Hindlimb muscle (tissue), 1 donor: ENCODE measurements at places on chromosomes 13 and 19. TPM values are rescaled to one million over a fixed set of nuclear protein-coding genes. Genes with fewer than 3 reads are reported as not detected.
A peak's percentile ranks its signal among the peaks of the same experiment; 100 is the strongest.

- no peak for DNase-seq
Observed at GRCh38 chr13:30862707-30863106, 43.4 kb upstream of the MEDAG start.

ZIC2 gene
- polyA plus RNA-seq = not detected

NAXD gene
- 31.2 TPM for polyA plus RNA-seq

ZNF296 gene
- polyA plus RNA-seq = 1.0 TPM

DNA sequence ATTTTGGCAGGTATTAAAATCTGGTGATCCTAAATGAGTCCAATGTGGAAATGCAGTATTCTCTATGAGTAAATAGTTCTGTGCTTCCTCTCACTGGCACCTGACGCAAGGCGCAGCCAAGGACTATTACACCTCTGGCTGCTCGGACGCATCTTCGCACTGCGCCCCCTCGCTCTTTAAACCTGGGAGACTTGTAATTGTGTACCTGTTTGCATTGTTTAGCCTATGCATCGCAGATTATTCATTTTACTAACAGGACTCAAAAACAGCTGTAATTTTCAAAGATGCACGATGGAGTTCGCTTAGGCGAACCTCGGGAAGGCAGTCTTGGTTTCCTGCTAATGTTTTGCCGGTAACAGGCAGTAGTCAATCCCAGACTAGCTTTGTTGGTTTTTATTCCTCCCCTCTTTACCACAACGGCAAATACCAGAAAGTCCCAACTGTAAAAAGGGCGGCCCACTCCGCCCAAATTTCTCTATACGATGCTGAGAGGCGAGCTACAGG, 113.2 kb downstream of the KCNRG start:
- no peak for DNase-seq

DNA sequence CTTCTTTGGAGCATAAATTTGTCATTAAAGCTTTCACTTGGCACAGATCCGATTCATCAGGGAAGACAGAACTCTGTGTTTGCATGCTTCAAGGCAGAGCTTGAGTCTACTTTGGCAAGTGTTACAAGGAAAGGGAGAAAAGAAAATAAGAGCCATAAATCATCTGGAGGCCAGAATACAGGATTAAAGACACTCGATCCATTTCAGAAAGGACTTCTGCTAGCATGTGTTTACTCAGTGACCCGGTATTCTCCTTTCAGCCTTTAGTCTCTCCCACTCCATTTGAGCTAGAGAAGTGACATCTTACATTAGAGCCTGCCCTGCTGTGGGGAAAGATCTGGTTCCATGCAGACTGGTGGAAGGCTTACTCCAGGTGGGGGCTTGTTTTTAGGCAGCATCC, 306.4 kb downstream of the KLF5 start:
- no peak for DNase-seq

SPRY2 gene
- polyA plus RNA-seq = 72.4 TPM

IZUMO2 gene
- not detected for polyA plus RNA-seq

DNA sequence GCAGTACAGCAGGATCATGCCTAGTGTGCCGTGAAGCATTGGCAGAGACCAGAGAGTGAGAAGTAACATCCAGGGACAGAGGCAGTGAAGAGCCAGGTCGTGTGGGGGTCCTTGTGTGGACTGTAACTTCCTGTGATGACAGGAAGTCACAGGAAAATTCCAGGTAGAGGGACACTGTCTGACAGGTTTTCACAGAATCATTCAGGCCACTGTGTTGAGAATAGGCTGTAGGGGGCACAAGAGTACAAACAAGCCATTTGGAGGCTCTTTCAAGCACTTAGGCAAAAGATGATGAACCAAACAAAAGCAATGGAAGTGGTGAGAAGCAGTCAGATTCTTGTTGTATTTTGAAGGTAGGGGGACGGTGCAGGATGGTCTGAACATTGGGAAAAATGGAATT, 46.4 kb downstream of the N4BP2L1 start:
- peak; percentile 14 for DNase-seq

DNA sequence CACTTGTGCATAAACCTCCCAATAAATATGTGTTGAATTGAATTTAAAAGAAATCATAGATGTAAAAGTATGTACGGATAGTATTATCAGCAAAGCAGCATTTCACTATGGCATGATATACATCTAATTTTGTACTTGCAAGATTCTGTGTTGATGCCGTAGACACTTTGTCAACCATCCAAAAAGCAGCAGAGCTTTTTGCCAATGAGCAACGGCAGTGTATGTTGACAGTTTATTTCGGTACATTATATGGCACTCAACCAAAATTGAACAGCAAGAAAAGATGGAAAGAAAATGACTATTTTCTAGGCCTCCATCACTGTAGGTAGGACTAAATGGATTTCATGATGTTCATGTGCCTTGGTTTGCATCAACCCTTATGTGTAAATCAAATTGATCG, 543.7 kb downstream of the DACH1 start:
- DNase-seq = no peak

CFAP97D2 gene
- polyA plus RNA-seq = not detected

LNX2 gene
- polyA plus RNA-seq = 4.8 TPM

- DNase-seq = no peak
Observed at GRCh38 chr13:25847635-25848626, 203.9 kb downstream of the SHISA2 start.

DNA sequence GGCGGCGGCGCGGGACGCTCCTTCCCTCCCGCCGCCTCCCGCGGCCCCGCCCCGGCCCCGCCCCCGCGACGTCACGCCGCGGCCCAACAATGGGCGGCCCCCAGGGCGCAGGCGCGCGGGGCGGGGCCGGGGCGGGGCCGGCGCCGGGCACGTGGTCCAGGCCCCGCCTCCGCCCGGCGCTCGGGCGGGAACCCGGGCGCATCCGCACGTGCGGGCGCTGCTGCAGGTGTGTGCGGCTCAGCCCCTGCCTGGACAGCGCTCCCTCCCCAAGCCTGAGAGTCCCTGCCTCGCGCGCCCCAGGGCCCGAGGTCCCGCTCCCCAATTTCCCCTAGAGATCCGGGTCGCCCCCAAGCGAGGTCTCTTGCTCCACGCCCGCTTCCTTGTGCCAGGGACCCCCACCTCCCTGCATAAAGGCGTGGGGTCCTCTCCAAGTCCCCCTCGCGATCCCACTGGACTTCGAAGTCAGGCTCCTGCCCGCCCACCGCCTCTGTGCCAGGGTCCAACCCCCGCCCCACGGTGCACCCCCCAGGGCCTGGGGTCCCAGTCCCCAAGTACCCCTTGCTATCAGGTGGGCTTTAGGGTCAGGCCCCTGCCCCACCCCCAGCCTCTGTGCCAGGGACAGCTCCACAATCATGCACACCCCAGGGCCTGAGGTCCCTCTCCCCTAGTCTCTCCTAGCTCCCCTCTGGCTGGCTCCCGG, at the start of gene MEX3D:
MEX3D (minus strand) TSS at position 6 of the 700 bp plus-strand sequence. CDS start 267 bp downstream, outside the sequence.
- DNase-seq = peak; percentile 81

- no peak for DNase-seq
Observed at GRCh38 chr19:3065675-3066357, 3.5 kb upstream of the TLE5 start.

- peak; percentile 67 for DNase-seq
Observed at GRCh38 chr19:43562698-43563241, 12.6 kb downstream of the XRCC1 start.

GRCh38 chr13:19183676-19184075, 2.1 kb upstream of the TUBA3C start:
- DNase-seq = no peak

- DNase-seq = no peak
Observed at GRCh38 chr13:37375724-37376123, 222.8 kb downstream of the POSTN start.

- no peak for DNase-seq
Observed at GRCh38 chr13:39385621-39386231, 217.3 kb downstream of the LHFPL6 start.

GRCh38 chr13:62799038-62799535, 1383.4 kb upstream of the PCDH20 start:
- DNase-seq = no peak

UFM1 gene
- polyA plus RNA-seq = 49.8 TPM

LILRB1 gene
- polyA plus RNA-seq = 2.0 TPM

- DNase-seq = no peak
Observed at GRCh38 chr13:49567491-49567890, 17.9 kb downstream of the RCBTB1 start.

ZIK1 gene
- 4.6 TPM for polyA plus RNA-seq

DNA sequence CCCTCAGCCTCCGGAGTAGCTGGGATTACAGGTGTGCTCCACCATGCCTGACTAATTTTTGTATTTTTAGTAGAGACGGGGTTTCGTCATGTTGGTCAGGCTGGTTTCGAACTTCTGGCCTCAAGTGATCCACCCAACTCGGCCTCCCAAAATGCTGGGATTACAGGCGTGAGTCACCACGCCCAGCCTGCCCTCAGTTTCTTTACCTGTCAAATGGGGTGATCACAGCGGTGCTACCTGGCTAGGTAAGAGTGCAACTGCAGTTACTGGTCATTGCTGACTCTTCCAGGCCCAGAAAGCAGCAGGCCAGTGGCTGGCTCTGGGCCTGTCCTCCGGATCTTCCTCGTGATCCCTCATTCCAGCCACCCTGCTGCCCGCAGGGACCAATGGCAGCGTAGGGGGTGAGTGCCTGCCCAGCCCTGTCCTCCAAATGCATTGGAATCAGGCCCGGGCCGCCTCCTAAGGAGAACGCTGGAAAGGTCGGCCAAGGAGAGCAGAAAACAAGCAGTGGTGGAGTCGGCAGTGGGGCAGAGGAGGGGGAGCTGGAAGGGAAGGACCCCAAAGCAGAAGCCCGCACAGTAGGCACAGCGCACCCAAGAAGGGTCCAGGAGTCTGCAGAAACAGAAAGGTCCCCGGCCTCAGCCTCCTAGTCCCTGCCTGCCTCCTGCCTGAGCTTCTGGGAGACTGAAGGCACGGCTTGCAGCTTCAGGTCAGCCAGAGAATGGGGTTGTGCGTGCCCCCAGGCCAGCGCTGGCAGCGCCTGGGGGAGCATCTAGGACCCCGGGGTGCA, 1.8 kb upstream of the SLC27A1 start:
- no peak for DNase-seq

GRCh38 chr19:11242025-11242424, 2.6 kb downstream of the ANGPTL8 start:
- no peak for DNase-seq

GRCh38 chr13:31987535-31988170, 43.9 kb upstream of the FRY start:
- no peak for DNase-seq

DNA sequence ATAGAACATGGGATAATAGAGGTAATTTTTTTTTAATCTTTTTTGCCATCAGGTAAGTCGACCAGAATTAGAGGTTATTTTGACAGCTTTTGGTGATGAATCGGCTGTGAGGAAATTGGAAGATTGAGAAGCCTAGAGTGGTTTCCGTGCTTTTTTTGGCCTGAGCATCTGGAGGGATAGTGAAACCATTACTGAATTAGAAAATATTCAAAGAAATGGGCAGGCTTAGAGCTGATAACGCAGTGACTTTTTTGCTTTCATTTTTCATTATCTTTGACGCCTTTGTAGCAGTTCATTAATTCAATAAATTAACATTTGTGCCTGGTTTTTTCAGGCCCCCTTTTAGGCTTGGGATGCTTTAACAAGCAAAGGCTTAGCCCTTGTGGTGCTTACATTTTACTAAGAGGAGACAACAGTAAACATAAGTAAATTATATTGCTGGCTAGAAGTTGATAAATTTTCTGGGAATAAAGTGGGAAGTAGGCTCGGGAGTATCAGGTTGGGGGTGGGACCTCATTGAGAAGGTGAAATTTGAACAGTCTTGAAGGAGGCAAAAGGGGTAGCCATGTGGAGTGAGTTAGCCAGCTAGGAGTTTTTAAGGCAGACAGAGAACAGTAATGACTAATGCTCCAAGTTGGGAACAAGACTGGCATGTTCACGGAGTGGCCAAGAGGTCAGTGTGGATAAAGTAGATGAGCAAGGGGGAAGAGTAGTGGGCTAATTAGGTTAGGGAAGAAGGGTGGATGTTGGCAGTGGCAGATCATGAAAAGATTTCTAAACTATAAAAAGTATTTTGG, 36.5 kb downstream of the GTF2F2 start:
- no peak for DNase-seq

DNA sequence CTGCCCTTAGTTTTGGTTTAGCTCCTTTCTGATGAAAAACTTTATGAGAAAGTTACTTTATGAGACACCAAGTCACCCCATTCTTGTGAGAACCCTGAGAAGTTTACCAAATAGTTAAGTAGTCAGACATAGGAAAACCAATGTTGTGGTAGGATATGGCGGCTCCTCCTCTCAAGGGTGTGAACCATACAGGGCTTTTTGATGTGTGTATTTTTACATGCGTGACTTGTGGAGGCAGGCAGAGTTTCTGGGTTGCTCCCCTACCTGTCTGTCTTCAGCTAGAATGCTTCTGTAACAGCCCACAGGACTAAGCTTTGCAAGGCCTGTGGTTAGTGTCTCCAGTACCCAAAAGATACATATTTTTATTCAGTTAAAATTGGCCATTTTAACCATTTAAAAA, 18.3 kb downstream of the UBAC2 start:
- no peak for DNase-seq

ZNF541 gene
- polyA plus RNA-seq = 0.12 TPM

MCOLN1 gene
- 16.4 TPM for polyA plus RNA-seq

DNA sequence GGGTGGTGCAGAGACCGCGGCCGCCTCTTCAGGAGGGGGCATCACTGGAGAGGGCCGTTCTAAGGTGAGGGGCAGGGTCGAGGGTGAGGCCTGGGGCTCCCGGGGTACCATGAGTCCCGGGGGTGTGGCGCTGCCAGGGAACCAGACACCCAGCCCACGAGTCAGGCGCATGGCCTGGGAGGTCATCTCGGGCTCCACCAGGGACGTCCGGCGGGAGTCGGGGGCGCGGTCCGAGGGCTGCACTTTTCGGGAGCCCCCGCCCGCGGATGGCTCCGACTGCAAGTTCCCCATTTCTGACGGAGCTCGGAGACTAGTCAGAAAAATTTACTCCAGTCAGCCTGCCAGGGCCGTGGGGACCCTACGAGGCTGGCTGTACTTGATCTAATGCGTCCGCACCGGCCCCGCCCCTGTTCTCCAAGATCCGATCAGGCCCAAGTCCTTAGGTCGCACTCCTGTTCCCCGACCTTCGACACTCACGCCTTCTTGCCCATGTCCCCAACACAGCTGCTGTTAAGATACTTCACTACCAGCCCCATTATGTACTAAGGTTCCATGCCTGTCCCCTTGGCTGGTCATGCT, 774 bp downstream of the GGN start:
- no peak for DNase-seq

- DNase-seq = no peak
Observed at GRCh38 chr13:71772361-71772760, 94.6 kb downstream of the DACH1 start.

GRCh38 chr13:33026489-33027152, 10.4 kb downstream of the KL start:
- DNase-seq = no peak

GJB6 gene
- 0.32 TPM for polyA plus RNA-seq

- DNase-seq = no peak
Observed at GRCh38 chr13:42892760-42893159, 99.3 kb downstream of the EPSTI1 start.

TMEM145 gene
- polyA plus RNA-seq = 0.41 TPM

DNA sequence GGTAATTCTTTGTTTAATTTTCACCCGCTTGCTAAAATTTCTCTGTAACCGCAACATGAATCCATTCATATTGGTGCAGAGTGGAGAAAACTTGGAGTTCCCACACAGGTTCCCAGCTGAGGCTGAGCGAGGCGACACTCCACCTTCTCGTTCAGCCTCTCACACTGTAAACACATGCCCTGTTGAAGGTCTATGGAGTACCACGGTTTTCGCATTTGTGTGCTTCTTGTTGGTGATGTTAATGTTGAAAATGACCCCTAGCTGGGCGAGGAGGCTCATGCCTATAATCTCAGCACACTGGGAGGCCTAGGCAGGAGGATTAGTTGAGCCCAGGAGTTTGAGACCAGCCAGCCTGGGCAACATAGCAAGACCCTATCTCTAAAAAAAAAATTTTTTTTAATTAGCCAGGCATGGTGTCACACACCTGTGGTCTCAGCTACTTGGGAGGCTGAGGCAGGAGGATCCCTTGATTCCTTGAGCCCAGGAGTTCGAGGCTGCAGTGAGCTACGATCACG, 67.2 kb downstream of the ARHGEF18 start:
- no peak for DNase-seq
